ENCODE measurements at places on chromosomes 1 and 21. TPM values are rescaled to one million over a fixed set of nuclear protein-coding genes. Genes with fewer than 3 reads are reported as not detected.

DNA sequence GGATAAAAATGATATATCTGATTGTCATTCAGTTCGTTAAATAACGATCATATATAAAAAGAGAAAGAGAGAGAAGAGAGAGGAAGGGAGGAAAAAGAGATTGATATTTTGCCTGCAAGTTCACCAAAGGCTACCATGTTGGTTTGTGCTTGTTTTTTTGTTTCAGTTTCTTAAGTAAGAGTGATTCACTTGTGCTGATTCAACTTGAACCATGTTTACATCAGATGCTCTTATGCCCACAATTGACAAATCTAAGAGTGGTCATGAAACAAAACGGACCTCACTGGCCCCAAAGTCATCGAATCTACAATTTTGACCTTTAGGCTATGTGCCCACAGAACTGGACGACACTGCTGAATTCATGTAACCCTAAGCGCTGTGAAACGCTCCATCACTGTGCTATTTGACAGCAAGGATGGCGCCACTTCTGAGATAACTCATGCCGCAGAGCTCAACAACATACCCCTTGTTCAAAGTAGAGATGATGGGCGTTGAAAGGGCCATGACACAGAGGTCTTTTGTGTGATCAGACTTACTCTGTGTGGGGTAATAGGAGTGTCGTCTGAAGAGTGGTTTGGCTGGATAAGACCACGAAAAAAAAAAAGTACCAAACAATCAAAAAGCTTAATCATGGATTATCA lies 481.4 kb downstream of the SETD4 start:
- peak; percentile 42 for DNase-seq

DNA sequence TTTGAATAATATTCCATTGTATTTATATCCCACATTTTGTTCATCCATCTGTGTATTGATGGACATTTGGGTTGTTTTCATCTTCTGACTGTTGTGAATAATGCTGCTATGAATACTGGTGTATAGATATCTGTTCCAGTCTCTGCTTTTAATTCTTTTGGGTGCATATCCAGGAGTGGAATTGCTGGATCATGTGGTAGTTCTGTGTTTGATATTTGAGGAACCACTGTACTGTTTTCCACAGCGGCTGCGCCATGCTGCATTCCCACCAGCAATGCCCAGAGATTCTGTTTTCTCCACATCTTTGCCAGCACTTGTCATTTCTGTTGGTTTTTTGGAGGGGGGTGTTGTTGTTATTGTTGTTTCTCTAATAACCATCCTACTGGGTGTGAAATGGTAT lies 131.6 kb upstream of the KIF26B start:
- no peak for DNase-seq

The COL16A1 gene
- 0.82 TPM for total RNA-seq

The CEP104 gene
- total RNA-seq = 48.1 TPM

Data from activated T-cell treated with anti-CD3 and anti-CD28 coated beads, Interleukin-2, amount 50 U/mL, for 72 hours (primary cell).